Cardiac fibroblast (primary cell): ENCODE measurements at places on chromosomes 2 and 18.

GRCh38 chr2:178592655-178593054 lies 112.4 kb downstream of the PLEKHA3 start:
- no peak for DNase-seq

DNA sequence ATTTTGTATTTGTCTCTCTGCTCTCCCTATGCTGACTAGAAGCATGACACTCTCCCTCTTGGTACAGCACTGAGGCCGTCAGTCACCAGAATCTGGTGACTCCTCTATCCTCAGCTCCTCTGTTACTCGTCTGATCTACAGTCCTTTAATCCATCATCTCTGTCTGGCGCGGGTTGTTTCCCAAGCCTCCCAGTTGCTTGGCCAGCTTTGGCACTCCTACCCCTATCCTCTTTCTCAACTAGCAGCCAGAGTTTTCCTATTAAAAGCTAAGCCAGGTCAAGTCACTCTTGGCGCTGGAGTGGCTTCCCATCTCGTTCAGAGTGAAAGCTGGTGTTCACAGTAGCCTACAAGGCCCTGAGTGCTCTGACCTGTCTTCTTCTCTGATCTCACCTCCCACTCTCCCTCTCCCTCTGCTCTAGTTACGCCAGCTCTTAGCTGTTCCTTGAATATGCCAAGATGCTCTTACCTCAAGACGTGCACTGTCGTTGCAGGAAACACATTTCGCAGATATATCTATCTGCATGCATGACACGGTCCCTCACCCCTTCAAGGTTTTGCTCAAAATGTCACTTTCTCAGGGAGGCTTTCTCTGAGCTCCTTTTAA lies 41.8 kb upstream of the PSME4 start:
- DNase-seq = no peak

- DNase-seq = peak; percentile 15
Observed at GRCh38 chr18:24126155-24126961, 12.5 kb upstream of the CABYR start.

DNA sequence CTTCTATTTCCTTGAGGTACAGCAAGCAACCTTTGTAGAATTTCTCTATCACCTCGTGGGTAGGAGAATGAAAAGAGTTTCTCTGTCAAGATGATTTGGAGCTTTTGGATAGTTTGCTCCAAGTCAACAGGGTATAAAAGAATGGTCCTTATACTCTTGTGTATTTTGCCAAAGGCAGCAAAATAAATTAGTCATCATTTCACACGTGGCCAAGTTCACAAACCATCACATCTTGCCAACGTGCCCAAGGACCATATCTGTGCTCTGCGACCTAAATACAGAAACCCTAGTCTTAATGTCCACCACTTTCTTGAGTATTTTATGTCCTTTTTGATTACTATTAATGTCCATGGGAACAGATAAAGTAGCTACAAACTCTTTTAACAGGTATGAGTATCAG lies 262.9 kb downstream of the AFF3 start:
- DNase-seq = no peak

GRCh38 chr2:138589663-138590062 lies 88.1 kb downstream of the SPOPL start:
- no peak for DNase-seq

GRCh38 chr2:124836416-124836815 lies 811.3 kb downstream of the CNTNAP5 start:
- DNase-seq = peak; percentile 63

GRCh38 chr2:121355488-121355887 lies 70.5 kb upstream of the TFCP2L1 start:
- DNase-seq = no peak

- DNase-seq = no peak
Observed at GRCh38 chr18:48989304-48990303, 38.8 kb upstream of the SMAD7 start.

GRCh38 chr2:61538200-61538919 lies at the start of gene XPO1:
XPO1 (minus strand) TSS chr2:61538356; CDS start chr2:61533897, 4,459 bp downstream.
- peak; percentile 100 for DNase-seq

DNA sequence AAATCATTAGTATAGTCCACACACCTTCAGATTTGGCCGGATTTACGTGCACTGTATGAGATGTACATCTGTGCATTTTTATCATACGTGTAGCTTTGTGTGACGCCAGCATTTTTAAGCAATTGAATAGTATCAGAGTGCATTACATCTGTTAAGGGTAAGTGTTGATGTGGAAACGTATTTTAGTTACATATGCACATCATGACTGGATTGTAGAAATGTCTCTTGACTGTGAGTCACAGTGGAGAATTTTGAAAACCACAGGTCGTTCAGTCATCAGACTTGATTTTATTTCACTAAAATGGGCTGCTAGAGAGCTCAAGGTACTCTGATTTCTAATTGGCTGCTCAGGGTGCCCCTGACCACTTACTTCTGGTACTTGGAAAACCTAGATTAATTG lies 5.4 kb upstream of the GPBAR1 start:
- DNase-seq = no peak

DNA sequence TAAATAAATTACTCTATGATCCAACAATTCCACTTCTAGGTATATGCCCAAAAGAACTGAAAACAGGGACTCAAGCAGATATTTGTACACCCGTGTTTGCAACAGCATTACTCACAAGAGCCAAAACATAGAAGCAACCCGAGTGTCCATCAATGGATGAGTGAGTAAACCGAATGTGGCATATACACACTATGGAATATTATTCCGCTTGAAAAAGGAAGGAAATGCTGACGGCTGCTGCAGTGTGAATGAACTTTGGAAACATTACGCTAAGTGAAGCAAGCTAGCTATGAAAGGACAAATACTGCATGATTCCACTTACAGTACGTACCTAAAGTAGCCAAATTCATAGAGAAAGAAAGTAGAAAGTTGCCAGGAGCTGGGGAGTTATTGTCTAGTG lies 32.2 kb downstream of the MREG start:
- no peak for DNase-seq

DNA sequence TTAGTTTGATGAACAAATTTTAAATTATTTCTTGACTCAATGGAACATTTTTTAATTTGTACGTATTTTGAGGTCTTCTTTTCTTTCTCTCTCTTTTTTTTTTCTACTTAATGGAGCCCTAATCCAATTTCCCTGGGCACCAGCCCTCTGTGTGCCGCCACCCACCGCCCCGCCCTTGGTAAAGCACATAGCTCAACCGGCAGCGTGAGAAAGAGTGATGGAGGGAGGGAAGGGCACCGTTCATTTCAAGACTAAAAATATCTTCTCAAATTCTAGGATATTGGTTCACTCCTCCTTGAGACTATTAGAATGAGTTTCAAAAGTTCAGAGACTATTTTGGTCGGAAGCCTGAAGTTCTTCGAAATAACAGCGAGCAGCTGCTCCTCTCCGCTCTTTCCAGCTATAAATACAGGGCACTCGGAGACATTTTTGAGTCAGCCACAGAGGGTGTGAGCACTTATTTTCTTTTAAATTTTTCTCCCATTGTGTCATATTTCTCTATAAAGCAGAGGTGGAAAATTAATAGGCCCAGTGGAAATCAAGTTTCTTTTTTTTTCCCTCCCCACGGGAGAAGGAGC lies 731.7 kb upstream of the ID2 start:
- no peak for DNase-seq

DNA sequence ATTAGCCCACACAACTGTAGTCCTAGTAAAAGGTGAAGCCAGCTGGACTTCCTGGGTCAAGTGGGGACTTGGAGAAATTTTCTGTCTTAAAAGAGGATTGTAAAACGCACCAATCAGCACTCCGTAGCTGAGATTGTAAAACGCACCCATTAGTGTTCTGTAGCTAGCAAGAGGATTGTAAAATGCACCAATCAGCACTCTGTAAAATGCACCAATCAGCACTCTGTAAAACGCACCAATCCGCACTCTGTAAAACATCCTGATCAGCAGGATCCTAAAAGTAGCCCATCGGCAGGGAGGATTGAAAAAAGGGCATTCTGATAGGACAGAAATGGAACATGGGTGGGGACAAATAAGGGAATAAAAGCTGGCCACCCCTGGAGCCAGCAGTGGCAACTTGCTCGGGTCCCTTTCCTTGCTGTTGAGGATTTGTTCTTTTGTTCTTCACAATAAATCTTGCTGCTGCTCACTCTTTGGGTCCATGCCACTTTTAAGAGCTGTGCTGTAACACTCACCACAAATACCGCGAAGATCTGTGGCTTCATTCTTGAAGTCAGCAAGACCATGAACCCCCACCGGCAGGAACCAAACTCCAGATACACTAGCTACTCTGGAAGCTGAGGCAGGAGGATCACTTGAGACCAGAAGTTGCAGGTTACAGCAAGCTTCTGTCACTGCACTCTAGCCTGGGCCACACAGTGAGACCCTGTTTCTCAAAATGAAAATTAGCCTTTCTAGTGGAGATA lies 102.6 kb downstream of the HS6ST1 start:
- DNase-seq = no peak

DNA sequence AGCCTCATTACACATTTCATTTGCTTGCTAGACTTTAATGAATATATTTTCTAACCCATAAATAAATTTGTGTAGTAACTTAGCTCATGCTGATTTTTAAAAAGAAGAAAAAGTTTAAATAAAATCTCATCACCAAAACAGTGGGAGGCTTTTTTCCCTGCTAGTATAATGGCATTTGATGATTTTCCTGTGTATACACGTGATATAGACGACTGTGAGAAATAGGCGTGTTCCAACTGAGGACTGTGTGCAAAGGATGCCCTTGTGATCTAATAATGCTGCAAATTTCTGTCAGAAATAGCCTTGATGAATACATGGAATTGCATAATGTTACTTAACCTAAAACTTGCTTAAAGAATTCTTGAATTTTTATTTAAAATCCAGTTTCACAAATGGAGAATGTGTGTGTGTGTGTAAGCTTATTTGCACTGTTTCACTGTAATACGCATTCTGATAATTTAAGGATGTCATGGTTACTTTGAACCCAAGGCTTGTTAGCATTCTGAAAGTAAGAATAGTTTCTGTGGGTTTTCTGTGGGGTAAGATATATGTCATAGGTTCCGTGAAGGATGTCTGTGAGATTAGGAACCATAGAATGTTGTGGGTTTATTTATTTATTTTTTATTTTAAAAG lies 178.0 kb downstream of the DLGAP1 start:
- DNase-seq = no peak

DNA sequence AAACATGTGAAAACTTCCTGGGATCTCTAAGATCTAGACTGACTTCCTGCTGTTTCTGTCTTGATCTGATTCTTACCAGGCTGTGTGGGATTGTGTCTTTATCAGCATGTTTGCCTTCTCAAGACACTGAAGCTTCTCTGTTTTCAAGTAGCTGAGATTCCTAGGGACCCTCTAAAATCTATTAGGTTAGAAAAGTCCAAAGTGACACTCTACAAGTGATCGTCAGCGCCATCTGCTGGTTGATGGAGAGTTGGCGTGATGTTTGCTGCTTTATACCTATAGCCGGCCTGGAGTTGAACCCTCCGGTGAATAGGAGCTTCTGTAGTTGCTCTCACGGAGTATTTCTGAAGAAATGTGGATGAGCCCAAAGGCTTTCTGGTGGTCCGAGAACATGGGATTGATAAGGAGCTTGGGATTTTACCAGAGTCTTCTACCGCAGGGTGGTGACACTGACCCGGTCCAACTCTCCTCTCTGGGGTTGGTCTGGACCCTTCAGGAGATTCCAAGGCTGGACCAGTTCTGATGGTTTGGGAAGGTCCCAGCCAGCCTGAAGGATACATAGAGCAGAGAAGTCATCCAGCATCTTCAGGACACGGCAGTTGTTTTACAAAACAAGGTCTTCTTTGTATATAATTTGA lies 96.0 kb upstream of the TTC39C start:
- DNase-seq = peak; percentile 72

DNA sequence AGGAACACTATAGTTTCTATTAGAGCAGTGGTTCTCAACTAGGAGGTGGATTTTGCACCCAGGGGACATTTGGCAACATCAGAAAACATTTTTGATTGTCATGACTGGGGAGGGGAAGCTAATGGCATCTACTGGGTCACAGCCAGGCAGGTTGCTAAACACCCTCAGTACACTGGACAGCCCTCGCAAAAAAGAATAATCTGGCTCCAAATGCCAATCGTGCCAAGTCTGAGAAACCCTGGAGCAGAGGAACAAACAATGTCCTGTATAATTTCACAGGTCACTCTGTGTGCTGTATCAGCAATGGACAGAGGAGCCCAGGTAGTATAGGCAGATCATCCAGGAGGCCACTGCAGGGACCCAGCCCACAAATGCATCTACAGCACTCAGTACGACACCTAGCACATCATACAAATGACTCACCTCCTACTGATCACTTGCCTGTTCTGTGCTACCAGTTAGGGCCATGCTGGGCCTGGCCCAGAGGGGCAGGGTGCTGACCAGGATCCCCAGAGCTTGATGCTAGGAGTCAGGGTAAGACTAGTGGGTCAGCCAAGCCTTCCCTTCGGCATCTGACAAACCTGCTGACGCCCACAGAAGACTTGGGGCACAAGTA lies 37.6 kb downstream of the SFXN5 start:
- DNase-seq = no peak

DNA sequence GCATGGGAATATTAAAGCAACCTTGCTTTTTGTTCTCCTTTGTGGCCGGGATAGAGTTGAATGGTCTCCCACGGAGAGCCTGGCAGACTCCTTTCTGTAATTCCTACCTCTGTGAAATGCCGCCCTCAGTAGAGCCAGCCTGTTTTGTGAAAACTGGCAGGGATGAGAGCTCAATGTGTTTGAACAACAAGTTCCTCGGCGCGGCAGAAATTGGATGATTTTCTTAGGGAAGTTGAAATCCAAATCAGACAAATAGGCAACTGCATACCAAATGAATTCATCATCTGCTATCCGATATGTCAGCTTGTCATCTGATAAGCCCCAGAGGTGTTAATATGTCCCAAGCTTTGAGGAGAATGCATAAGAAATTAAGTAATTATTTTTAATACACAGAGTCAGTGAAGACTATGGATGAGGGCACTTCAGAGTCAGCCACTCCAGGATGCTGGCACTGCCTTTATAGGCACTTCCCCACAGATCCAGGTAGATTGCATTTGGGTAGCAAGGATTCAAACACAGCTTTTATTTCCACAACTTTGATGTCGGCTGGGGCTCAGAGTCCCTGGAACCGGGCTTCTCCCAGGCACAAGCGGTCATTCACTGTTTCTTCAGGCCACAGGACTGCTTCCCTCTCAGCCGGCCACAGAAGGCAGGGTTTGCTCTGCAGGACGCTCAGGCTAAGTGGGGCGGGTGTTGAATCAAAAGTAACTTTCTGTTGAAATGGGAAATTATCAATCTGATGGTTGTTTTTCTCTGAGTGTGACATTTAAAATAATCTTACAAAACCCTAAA lies 82.8 kb upstream of the REV1 start:
- DNase-seq = no peak

- no peak for DNase-seq
Observed at GRCh38 chr2:146776596-146776995, 1068.2 kb upstream of the ACVR2A start.

DNA sequence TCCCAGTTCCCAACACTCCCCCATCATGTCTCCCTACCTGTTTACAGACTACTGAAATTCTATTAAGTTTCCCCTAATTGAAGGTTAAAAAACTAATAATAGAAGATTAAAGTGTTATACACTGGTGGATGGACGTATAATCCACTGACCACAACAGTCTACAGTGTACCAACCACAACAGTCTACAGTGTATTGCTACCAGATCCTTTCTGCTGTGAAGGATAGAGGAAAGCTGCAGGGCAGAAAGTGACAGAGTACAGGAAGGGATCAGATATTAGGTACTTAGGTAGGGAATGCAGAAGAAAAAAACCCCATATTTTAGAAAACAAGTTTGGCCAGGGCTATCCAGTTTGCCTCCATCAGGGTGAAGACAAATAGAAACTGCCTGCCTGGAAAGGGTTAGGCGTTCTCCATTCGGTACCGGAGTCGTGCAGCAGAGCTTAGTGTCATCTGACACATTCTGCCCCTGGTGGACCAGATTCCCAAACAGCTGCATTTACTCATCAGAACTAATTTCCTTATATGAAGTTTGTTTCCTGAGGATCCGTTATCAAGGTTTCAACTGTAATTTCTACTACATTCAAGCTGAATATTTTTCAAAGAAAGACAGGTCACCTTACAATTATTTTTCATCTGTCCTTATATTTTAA lies 49.9 kb downstream of the KLF7 start:
- DNase-seq = peak; percentile 60
